ENCODE measurements at places on chromosomes 4 and X.
A peak's percentile ranks its signal among the peaks of the same experiment; 100 is the strongest.

GRCh38 chr4:112519689-112520597, 4.0 kb upstream of the NEUROG2 start:
- no peak for DNase-seq

- no peak for DNase-seq
These were observed 270.1 kb downstream of the TMA16 start for GRCh38 chr4:163764569-163764968.

DNA sequence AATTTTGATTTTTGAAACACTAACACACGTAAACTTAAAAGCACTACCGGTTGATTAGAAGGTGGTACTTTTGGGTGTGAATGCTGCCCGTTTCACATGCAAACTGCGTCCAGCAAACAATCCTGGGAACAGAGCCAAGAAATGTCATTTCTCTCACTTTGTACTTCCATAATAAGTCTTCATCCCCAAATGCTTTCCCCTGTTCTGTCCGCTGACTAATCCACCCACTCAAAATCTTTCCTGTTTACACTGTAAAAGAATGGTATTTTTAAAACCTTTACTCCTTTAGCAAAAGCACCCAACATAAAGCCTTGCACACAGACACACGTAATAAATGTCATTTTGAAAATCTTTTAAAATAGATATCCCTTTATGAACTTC, 39.1 kb upstream of the PDLIM5 start:
- no peak for DNase-seq

DNA sequence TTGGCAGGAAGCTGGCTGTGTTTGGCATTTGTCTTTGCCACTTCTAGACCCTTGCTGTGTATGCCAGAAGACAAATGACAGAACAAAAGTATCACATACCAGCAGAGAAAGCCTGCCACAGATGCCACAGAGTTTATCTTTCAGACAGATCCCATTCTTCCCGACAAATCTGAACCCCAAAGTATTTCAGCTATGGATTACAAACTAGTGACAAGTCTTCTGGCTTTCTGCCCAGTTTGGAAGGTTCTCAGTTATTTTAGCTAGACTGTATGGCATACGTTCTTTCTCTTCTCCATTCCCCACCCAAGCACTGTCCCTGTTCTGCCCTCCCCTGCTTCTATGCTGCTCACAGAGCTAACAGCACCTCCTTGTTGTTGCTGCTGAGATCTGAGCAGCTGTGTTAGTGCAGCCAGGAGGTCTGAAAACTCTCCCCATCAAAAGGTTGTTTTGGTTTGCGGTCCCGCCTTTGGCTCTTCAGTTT, 236.7 kb downstream of the FRAS1 start:
- DNase-seq, result no peak

- peak; percentile 8 for DNase-seq
These were observed 58.5 kb upstream of the CLCN4 start for GRCh38 chrX:10098270-10098713.

DNA sequence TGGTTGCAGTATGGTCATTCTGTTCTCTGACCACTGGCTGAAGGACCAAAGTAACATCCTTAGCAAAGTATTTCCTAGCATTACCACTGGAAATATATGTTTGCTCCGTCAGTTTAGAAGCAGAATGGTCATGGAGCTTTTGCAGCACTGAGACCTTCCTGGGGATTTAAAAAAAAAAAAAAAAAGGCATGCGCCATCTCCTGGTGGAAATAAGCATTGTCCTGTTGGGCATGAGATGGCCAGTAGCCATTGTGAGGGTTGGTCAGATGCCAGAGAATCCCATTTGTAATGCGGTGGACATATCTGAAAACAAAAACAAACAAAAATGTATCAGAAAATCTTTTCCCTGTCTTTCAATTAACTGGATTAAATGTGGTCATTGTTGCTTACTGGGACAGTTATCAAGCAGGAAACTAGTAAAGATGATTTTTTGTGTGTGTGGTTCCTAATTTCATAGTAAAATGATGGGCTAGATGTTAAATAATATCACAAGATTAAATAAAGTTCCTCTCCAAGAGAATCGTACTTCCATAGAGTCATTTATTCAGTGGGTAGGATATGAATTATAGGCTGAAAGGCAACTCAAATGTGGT, 139.6 kb downstream of the SOWAHB start:
- DNase-seq, result no peak

DNA sequence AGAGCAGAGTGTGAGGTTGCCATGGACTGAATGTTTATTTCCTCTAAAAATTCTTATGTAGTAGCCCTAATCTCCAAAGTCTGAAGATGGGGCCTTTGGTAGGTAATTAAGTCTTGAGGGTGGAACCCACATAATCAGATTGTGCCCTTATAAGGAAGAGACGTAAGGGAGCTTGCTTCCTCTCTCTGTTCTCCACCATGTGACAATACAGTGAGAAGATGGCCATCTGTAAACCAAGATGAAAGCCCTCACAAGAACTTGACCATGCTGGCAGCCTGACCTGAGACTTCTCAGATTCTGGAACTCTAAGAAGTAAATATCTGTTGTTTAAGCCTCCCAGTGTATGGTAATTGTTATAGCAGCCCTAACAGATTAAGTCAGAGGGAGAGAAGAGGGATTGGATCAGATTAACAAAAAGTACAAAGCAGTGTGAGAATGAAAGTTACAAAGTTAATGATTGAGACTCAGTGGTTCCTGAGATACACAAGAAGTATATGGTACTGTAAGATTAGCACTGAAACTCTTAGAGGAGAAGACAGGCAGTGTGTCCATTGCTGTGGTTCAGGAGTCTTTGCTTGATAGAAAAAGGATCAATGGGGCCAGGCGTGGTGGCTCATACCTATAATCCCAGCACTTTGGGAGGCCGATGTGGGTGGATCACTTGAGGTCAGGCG, 82.5 kb upstream of the GC start:
- DNase-seq, result no peak

DNA sequence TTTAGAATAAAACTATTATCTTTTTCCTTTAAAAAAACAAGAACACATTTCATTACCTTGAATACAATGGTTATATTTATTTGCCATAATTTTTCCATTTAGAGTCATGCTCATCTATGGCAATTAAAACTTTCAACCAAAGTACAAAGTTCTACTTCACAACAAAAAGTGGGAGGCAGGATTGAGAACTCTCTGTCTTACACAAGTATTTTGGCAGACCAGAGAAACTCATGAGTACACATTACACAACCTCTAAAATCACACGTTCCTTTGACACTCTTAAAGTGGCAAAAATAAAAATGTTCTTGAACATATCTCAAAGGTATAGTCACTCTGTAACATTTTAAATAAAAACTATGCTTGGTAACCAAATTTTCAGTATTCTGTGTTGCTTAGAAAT, 213.4 kb downstream of the IL15 start:
- no peak for DNase-seq
